ENCODE measurements at places on chromosomes 16 and 17.

DNA sequence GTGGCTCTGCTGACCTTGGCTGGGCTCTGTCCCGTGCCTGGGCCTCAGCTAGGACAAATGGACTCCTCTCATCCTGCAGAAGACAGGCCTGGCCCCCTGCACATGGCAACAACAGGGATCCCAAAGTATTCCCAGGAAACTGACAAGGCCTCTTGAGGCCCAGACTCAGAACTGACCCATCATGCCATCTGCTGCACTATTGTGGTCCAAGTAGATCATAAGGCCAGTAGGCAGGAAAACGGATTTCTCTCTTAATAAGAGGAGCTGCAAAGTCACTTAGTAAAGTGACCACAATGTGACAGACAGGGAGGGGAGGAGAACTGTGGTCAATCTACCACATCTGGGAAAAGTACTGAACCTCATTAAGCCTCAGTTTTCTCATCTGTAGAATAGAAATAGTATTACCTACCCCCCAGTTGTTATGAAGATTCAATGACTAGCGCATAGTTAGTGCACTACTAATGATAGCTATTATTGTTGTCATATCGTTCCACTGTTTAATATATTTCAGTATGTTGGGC lies 62.1 kb upstream of the TNRC6A start:
- no peak for DNase-seq

DNA sequence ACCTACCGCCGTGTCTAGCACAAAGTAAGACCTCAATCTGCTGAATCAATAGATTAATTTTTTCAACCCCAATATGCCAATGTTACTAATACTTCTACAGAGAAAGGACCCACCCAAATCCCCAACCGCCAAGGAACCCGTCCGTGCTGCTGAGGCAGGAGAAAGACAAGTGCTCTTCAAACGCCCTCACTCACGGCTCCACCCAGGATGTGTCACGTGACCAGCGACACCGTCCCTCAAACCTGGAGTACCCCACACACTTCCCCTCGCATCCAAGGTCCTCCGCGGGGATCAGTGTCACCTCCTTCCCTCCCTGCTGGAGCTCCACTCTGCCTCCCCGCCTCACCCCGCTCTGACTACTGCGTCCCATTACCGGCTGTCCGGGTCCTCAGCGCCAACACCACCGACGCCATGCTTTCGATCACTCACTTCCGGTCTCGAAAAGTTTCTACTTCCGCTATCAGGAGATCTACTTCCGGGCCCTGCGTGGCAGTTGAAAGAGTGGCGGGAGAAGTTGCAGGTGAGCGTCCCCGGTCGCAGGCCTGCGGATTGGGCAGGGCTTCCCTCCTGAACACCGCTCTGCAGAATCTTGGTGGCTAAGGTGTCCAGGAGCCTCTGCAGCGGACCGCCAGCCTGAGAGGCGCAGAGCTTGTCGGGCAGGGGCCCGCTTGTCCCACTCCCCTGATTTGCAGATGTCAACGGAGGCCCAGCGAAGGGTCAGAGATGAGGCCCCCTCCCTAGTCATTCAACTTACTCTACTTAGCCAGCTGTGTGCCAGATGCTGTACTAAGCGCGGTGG lies at the start of the genes EME1 and MRPL27:
Gene EME1, plus strand, starts transcription at position 472 of the 799 bp plus-strand sequence. CDS start 1,980 bp downstream, outside the sequence.
Gene MRPL27, minus strand, starts transcription at position 427 of the 799 bp plus-strand sequence. Its CDS starts 14 bp downstream, at position 413.
- DNase-seq: peak; percentile 60

GRCh38 chr16:87320510-87321227 lies 3.5 kb upstream of the C16orf95 start:
- DNase-seq: no peak

GRCh38 chr17:65901394-65901793 lies 290.5 kb downstream of the CEP112 start:
- DNase-seq: no peak

- DNase-seq: no peak
Observed at GRCh38 chr17:67401598-67402504, 24.8 kb downstream of the PITPNC1 start.

DNA sequence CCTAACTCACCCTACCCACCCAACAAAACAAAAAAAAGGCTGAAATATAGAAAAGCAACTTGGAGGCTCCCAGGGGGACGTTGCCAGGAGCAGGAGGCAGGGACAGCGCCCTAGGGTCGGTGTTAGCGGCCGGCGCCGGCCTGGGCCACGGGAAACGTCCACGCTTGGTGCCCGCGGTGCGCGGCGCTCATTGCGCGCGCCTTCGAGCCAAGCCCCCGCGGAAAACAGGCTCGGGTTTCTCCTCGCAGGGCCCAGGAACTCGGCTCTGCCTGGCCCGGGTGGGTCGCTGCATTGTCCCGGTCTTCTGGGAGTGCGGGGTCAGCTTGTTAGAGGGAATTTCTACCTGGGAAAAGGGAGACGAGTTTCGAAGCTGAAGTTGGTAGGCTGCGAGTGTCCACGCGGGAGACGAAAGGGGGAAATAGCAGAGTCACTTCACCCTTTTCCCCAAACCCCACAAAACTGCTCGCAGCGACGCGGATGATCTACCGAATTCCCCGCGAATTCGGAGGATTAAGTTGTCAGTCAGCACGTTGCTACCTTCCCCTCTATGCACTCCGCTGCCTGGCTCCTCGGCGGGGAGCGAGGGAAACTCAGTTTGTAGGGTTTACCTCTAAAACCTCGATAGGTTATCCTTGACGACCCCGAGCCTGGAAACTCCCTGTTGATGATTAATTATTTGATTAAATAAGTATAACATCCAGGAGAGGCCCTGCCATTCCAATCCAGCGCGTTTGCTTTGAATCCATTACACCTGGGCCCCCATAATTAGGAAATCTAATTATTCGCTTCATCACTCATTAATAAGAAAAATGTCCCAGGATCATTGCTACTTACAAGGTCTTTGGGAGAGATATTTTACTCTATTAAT lies 751 bp upstream of the FOXC2 start:
- no peak for DNase-seq

DNA sequence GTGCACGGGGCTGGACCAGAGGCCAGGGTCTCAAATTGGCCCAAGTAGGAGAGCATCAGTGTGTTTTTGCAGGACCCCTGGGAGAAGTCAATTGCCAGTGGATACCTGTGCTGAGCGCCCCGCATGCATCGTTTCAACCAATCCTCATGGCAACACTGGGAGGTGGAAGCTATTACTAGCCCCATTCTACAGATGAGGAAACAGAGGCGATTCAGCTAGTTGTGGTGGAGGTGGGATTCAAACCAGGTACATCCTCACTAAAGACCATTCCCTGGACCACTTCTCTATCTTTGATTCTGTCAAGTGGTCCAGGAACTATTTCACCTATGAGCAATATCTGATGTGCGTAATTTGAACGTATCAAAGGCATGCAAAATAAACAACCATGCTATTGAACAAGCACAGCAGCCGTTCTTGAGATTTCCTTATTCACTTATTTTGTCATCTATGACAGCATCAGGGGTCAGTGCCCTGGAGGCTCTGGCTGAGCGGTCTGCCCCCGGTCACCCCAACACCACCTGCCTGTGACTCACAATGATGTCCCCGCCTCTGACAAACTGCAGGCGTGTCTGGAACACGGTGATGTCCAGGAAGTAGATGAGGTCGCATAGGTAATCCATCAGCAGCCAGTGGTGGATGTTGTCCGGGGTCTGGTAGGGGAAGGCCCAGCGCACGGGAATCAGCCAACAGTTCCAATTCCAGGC lies 54.0 kb downstream of the CNGB1 start:
- DNase-seq: no peak

DNA sequence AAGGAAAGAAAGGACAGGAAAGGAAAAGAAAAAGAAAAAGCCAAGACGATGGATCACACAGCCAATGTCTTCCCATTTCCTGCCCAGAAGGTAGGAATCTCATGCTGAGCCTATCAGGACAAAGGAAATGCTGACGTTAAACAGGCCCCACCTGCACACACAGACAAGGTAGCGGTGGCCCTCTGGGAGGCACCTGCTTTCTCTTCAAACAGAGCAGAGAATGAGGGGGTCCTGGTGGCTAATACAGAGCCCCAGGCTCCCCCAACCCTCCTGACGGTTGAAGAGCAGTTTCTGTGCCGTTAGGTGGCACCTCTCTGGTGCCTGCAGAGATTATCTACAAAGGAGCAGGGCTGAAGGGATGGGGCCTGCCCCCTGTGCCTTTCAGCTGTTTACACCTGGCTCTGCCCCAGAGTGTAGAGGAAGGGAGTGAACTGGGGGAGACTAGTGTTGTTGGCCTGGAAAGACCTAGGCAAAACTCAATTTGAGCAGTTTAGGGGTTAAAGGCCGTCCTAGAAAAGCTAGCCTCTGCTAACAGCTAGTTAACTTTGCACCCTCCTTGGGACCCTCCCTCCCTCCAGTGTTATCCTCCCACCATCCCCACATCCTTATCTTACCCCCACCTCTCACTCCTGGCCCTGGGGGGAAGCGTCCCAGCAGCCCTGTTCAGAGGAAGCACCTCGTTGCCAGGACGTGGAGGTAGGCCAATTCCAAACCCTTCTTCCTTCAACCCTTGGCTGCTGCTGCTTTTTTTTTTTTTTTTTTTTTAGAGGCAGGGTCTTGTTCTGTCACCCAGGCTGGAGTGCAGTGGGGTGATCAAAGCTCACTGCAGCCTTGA lies 56.3 kb downstream of the ARHGAP27 start:
- no peak for DNase-seq

DNA sequence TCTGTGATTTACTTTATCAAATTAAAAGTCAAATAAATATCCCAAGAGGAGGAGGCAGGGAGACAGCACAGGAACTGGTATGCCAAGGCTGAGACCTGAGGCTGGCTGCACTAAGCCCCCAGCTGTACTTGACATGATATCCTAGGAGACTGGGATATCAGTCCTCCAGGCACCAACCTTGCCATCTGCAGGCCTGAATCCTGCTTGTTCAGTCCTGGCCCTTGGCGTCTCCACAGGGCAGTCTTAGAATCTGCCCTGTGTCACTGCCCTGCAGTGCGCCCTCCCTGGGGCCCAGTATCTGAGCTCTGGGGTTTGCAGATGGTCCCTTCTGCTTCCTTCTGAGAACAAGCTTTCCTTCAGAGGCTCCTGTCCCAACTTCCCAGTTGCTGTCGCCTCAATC lies 75.9 kb downstream of the HS3ST3A1 start:
- DNase-seq: no peak

DNA sequence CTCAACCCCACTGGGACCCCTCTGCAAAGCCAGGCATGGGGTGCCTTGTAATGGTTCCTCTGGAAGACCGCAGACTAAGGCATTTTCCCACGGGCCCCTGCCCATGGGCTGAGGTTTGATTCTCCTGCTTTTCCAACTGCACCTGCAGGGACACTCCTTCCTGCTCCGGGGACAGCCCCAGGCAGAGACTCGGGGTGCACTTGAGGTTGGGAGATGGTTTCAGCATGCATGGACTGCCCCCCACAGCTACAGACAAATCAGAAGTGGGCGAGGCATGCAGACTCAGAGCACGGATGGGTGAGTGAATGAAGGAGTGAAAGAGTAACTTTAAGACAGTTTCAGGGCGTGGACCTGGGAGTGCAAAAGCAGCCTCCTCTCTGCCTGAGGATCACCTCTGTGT lies 87.9 kb upstream of the RPL38 start:
- DNase-seq: no peak

DNA sequence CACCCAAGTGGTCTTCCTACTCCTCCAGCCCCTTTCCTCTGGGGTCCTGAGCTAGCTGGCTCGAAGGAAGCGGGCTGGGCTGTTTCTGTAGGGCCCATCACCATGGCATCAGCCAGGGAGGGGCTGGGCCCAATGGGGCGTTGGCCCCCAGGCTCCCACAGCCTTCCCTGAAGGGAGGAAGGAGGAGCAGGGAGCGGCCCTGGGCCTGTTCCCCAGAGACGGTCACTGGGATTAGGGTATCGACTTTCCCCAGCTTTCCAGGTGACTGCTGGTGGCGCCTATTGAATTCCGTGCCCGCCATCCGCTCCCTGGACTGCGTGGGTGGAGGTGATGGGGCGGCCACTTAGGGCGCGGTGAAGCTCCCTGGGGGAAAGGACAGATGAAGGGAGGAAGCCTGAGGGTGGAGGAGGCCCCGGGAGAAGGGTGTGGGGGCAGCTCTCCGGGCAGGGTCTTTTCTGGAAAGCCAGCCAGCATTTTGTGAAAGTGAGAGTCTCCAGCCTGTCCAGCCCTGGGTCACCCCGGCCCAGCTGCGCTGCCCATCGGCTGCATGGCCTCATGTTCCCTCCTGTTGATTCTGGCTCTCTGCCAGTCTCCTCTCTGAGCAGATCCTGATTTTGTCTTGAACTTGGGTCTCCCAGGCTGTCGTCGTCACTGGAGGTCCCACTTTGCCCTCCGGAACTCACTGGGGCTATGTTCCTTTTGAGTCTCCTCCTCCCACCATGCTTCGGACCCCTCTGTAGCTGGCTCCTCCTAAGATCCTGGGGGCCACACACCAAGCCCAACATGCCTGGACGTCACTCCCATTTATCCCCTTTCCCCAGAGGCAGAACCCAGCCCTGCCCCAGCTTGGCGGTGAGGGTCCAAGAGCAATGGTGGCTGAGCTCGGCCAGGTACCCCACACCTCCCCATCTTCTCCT lies 9.8 kb downstream of the NHERF1 start:
- DNase-seq: no peak

- no peak for DNase-seq
Observed at GRCh38 chr16:70151391-70151790, 22.2 kb upstream of the CLEC18C start.

GRCh38 chr17:14461227-14461548 lies 160.3 kb downstream of the HS3ST3B1 start:
- DNase-seq: no peak

- DNase-seq: no peak
Observed at GRCh38 chr17:34675143-34675542, 95.8 kb downstream of the TMEM132E start.

DNA sequence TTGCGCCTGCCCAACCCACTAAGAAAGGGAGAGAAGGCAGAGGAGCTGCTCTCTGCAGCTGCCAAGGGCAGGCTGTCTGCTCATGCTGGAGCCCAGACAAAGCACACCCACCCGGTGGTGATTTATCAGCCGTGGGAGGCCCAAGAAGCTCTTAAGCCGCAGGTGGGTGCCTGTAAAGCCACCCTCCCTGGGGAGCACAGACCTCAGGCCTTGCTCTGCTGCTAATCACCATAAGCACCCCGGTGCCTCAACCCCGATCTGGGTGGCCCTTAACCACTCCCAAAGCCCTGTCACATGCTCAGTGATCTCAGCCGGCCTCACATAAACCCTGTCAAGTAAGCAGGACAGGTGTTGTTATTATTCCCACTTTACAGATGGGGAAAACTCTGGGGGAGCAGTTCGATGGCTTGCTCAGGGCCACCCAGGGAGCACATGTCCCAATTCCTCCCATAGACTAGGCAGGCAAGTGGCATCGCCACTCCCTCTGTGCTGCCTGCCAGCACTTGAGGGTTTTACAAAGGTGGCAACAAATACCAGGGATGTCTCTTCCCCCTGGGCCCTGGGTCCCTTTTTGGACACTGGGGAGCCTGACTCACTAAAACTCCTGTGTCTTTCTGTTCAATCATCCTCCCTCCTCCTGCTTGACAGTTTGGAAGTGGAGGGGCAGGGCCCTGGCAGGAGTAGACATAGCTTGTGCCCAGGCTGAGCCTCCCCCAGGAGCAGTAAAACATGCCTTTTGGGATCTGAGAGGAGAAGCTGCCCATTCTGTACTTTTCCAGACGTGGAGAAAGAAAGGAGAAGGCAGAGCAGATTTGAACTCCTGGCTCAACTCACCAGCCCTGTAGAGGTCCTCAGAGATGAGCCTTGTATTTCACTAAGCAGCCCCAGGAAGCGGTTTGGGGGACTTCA lies 299.3 kb downstream of the SOX9 start:
- no peak for DNase-seq
